Type B pancreatic cell (in vitro differentiated cells): ENCODE measurements at places on chromosomes 3 and 15. TPM values are rescaled to one million over a fixed set of nuclear protein-coding genes. Genes with fewer than 3 reads are reported as not detected.

MEF2A gene
- total RNA-seq = 26.0 and 30.8 TPM in 2 replicates

ACAP2 gene
- total RNA-seq = 36.6 and 36.9 TPM in 2 replicates

MEX3B gene
- 14.2 and 46.1 TPM in 2 replicates for total RNA-seq

MESP2 gene
- not detected in 2 replicates for total RNA-seq

COL6A5 gene
- 0.10 and 0.14 TPM in 2 replicates for total RNA-seq

ITGA11 gene
- total RNA-seq = 0.26 and 0.92 TPM in 2 replicates

RBMS3 gene
- total RNA-seq = 7.9 and 36.6 TPM in 2 replicates

WNT7A gene
- 3.4 and 15.1 TPM in 2 replicates for total RNA-seq

ALDH1A2 gene
- 10.4 and 38.3 TPM in 2 replicates for total RNA-seq

NEDD4 gene
- 19.6 and 21.1 TPM in 2 replicates for total RNA-seq

SLC12A1 gene
- 0.05 and 0.53 TPM in 2 replicates for total RNA-seq

TRH gene
- total RNA-seq = 0.74 and 5.3 TPM in 2 replicates

FANCD2OS gene
- total RNA-seq = not detected in 2 replicates

ABHD17C gene
- 41.0 and 66.3 TPM in 2 replicates for total RNA-seq

TMEM207 gene
- total RNA-seq = not detected in 2 replicates

CP gene
- total RNA-seq = 4.0 and 7.4 TPM in 2 replicates

GRM2 gene
- total RNA-seq = 0.29 and 0.58 TPM in 2 replicates

TMC3 gene
- 0.07 and 0.10 TPM in 2 replicates for total RNA-seq

GOLGA8S gene
- total RNA-seq = 0.19 TPM in 1 of 2 replicates, not detected in the other

CCDC33 gene
- total RNA-seq = 2.2 and 5.0 TPM in 2 replicates
